Small intestine (tissue), 16 donors: ENCODE measurements at places on chromosomes 1 and 21. TPM values are rescaled to one million over a fixed set of nuclear protein-coding genes. Genes with fewer than 3 reads are reported as not detected.

DNAH14 gene
- not detected for polyA plus RNA-seq

TMPRSS3 gene
- polyA plus RNA-seq = 1.1 TPM

OVAAL gene
- polyA plus RNA-seq = not detected

CDK11B gene
- 61.7 TPM for polyA plus RNA-seq

CDA gene
- polyA plus RNA-seq = 0.58 TPM

KCNK2 gene
- polyA plus RNA-seq = 2.2 TPM

KRTAP19-3 gene
- not detected for polyA plus RNA-seq

PODN gene
- 1.6 TPM for polyA plus RNA-seq

SERPINC1 gene
- 0.89 TPM for polyA plus RNA-seq

S100A12 gene
- polyA plus RNA-seq = 0.85 TPM

DNA sequence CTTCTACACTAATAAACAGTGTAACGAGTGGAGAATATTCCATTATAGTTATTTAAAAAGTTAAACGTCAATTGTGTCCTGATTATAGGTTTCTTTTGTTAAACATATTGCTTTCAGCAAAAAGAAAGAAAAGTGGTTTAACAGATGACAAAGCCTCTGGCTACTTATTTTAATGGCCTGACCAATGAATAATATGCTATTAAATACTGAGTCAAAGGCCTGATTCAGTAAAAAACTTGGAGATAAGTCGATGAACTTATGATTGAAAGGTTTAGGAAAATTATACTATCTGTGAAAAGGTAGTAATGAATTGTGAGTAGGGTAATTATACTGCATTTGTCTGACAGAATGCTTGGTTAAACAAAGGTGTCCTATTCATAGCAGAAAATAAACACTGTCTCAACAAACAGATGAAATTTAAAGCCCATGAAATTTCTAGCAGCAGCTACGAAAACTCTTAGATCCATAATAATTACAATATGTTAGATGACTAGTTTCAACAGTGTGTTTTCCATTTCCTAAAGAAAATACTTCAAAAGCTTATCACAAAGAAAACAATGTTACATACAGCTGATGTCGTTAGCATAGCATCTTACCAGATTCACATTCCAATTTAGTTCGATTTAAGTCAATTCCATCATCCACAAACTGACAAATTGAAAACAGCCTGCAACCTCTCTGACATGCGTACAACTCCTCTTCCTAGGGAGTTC lies 6.2 kb downstream of the TMEM59 start:
- no peak for DNase-seq

GRCh38 chr1:109113590-109114341 lies at the start of gene ELAPOR1:
ELAPOR1 (plus strand) TSS chr1:109114115; CDS start chr1:109114184, 69 bp downstream.
- DNase-seq = peak; percentile 87

GRCh38 chr1:218633238-218633988 lies 288.3 kb downstream of the TGFB2 start:
- DNase-seq = no peak

DNA sequence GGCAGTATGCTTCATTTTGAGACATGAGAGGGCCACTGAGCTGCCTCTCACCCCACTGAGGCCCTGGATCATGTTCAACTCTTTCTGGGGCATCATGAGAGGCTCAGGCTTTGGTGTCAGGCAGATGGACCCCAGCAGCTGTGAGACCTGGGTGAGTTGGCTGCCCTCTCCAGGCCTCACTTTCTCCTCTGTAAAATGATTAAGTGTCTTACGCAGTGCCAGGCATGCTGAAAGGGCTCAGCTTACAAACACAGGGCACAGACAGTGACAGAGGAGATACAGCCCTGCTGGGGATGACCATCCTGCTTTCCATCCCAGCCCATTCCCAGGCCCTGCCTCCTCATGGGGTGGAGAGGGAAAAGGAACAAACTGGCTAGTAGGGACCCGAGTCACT lies 387.4 kb downstream of the MATN1 start:
- no peak for DNase-seq

- DNase-seq = no peak
Measured at GRCh38 chr21:21813289-21813688, 815.1 kb downstream of the NCAM2 start.

- DNase-seq = peak; percentile 25
Measured at GRCh38 chr1:165564561-165564960, 20.8 kb downstream of the LRRC52 start.

DNA sequence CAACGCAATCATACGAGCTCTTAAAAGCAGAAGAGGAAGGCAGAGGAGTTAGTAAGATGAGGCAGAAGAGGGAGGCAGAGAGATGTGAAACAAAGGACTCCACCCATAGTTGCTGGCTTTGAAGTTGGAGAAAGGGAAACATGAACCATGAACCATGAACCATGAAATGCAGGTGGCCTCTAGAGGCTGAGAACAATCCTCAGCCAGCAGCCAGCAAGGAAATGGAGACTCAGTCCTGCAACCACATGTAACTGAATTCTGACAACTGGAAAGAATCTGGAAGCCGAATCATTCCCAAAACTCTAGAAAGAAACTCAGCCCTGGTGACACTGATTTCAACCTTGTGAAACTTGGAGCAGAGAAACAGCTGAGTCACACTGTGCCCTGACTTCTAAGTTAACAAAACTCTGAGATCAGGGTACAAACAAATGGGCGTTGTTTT lies 10.1 kb downstream of the DIPK1A start:
- peak; percentile 78 for DNase-seq

- DNase-seq = no peak
Measured at GRCh38 chr1:215156232-215156631, 73.7 kb downstream of the KCNK2 start.

- peak; percentile 75 for DNase-seq
Measured at GRCh38 chr1:47388891-47389238, 27.2 kb upstream of the FOXE3 start.

DNA sequence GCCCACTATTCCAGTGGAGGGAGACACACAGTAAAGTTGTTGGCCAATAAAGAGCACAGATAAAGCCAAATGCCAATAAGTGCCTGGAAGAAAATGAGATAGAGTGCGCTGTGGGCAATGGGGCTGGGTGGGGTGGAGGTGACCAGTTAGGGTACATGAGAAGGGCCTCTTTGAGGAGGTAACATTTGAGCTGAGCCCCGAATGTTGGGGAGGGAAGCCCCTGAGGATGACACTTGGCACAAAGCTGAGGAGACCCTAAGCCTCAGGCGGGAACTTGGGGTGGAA lies 979 bp downstream of the S100A9 start:
- no peak for DNase-seq

GRCh38 chr1:10682449-10683309 lies 113.8 kb downstream of the CASZ1 start:
- DNase-seq = no peak

GRCh38 chr1:55781944-55782482 lies 566.8 kb upstream of the USP24 start:
- DNase-seq = peak; percentile 7

DNA sequence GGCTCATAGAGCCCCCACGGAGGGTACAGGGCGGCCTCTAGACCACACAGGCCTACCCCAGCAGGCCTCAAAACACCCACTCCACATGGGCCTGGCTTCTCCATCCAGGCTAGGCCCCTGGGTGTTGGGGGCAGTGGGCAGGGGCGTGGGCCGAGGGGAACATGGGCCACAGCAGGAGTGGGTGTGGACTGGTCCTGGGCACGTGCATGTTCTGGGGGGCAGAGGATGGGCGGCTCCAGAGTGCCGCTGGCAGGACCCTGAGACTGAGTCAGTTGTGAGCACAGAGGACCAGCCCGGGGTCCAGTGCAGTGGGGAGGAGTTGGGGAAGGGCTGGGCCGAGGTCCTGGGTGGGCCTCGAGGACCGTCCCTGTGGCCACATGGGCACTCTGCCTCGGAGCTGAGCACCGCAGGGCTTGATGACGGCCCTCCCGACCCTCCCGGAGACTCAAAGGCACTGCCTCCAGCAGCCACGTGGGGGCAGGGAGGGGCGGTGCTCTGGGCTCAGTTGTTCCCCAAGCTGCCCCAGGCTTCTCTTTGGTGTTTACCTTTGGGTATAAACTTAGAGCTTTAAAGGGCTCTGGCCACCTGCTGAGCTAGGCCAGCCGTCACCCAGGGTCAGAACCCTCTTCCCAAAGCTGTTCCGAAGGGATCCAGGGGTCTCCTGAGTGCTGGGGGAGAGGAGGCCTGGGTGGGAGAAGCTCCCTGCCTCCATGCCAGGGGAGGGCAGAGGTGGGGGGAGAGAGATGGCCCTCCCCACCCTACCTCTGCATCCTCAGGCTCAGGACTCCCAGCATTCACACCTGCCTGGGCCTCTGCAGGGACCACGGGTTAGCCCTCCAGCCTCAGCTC lies 79.9 kb downstream of the MORN1 start:
- DNase-seq = peak; percentile 40

GRCh38 chr1:183806675-183807074 lies 1.8 kb downstream of the RGL1 start:
- DNase-seq = no peak

DNA sequence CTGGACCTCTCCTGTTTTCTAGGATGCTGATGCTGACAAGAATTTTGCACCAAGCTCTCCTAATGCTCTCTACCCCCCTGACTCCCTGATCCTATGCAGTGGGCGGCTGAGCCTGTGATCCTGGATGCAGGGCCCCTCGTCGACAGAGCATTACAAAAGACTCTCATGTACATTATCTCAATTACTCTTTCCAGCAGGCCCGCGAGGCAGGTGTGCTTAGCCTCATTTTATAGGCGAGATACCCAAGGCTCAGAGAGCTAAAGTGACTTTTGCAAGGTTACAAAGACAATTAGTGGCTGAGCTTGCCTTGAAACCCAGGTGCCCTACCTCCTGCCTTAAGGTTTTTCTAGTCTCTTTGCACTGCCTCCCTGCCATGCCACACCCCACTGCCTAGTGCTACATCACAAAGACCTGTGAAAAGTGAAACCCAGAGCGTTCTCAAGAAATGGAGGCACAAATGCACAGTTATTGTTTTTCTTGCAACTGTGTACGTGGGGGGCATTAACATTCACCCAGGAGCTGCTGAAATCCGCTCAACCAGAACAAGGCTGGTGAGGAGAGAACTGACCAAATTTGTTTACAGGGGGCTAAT lies 10.0 kb upstream of the C8A start:
- peak; percentile 49 for DNase-seq

GRCh38 chr1:209305221-209305954 lies 278.1 kb upstream of the CAMK1G start:
- DNase-seq = no peak

GRCh38 chr1:92425617-92426016 lies 61.1 kb downstream of the GFI1 start:
- DNase-seq = no peak

- DNase-seq = no peak
Measured at GRCh38 chr1:208194944-208195343, 49.2 kb downstream of the PLXNA2 start.

DNA sequence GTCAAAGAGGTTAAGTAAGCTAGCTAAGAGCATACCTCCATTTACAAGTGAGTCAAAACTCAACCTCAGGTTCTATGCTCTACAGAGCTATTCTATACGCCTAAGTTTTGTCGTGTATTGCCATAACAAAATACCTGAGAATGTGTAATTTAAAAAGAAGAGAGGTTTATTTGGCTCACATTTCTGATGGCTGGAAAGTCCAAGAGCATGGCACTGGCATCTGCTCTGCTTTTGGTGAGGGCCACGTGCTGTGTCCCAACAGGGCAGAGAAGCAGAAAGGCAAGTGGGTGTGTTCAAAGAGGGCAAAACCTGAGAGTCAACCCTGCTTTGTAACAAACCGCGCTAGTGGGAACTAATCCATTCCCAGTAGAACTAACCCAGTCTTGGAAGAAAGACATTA lies 60.9 kb upstream of the POU2F1 start:
- DNase-seq = no peak

GRCh38 chr1:60502506-60502905 lies 428.9 kb upstream of the C1orf87 start:
- no peak for DNase-seq

DNA sequence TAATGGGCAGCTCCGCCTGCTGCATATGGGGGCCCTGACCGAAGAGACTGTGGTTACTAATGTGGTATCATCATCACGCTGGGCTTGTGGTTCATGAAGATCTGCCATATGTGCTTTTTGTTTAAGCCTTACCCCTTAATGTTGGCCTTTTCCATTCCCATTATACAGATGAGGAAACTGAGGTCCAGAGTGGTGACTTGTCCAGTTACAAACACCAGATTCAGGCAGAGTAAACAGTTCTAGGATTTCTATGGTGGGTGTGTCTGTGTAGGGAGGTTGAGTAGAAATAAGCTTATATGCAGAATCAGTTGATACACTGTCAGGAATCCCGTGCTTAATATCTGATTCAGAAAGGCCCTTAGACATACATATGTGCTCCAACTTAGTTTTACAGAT lies 691 bp downstream of the UTP11 start:
- no peak for DNase-seq

GRCh38 chr1:64403331-64403730 lies 66.6 kb upstream of the CACHD1 start:
- no peak for DNase-seq

DNA sequence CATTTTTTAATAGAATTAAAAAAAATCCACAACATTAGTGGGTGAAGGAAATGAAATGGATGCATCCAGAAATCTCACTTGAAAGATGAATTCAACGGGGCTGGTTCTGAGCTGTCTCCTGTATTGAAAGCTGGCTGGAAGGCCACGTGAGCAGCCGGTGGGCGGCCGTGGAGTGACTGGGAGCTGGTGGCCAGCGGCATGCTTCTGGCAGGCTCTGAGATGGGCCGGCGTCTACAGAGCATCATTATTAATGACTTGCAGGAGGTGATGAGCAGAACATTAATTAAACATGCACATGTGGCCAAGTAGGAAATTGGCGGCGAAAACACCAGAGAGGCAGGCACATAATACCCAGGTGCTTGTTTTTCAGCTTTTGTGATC lies 115.6 kb upstream of the LMO4 start:
- DNase-seq = no peak

DNA sequence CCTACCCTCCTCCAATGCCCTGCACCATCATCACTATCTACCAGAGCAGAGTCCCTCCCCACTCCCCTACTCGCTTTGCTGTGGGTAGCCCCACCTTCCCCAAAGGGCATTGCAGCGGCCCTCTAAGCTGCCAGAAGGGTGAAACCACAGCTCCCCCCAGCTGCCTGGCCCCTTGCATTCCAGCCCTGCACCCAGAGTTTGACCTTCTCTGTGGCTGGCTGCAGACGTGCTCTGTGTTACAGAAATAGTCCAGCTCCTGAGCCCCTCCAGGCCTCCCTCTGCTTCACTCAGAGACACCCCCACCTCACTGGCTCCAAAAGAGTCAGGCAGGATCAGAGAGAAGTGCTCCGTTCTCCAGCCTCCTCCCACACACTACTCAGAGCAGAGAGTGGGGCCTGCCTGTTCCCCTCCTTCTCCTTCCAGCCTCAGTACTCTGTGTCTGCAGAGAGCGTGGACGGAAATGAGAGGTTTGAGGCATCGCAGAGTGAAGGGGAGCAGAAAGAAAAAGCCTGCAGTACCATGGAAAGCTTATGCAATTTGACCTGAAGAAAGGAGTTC lies 63.2 kb downstream of the PLEKHA6 start:
- no peak for DNase-seq

- peak; percentile 25 for DNase-seq
Measured at GRCh38 chr1:198265073-198265661, 108.4 kb downstream of the NEK7 start.

DNA sequence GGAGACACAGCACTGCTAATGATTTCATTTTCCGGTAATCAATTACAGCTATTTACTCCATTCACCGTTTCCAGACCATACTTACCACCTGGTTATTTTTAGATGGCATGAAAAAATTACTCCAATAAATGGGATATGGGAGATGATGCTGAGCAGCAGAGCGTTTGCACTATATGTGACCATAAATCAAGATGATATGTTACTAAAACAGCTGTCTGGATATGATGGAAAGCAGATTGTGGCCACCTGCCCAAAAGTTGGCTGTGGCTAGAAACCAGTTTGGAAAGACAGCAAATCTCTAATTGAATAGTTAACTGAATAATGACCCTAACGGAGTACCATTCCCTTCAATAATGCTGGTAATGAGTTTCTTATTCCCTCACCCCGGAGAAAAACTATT lies 22.5 kb upstream of the KCTD3 start:
- DNase-seq = no peak
